ENCODE measurements at places on chromosomes 2 and 18. TPM values are rescaled to one million over a fixed set of nuclear protein-coding genes. Genes with fewer than 3 reads are reported as not detected.

DNA sequence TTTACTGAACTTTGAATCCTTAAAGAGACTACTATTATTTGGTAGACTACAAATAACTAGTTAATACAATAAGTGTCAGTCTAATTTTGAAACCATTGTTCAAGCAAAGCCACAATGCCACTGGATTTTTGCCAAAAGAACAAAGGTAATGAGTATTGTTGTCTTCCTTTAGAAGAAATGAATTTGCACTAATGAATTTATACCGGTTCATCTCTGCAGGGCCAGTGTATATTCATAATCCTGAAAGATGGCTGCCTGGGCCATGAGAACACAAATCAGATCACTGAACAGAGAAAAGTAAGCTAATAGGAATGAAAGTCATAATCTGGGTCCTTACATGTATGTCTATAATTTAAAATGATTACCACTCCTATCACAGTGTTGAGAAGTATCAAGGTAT, 31.2 kb downstream of the GCFC2 start:
- no peak for ATAC-seq

DNA sequence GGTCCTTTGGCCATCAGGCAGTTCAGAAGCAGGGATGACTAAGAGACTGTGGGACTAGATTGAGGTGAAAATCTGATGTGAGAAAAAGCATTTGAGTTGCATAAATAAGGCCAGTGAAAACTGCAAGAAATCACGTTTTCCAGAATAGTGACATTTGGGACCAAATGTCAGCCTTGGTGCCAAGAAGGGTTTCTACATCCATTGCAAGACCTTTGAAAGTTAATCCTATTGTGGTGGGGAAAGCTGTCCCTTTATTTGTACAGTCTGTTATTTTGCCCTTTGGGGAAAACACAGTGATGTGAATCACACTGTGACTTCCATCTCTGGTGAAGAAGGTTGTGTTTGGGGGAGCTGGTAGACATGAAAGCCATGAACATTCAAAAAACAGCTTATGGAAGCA, 153.5 kb upstream of the SIX2 start:
- no peak for ATAC-seq

DNA sequence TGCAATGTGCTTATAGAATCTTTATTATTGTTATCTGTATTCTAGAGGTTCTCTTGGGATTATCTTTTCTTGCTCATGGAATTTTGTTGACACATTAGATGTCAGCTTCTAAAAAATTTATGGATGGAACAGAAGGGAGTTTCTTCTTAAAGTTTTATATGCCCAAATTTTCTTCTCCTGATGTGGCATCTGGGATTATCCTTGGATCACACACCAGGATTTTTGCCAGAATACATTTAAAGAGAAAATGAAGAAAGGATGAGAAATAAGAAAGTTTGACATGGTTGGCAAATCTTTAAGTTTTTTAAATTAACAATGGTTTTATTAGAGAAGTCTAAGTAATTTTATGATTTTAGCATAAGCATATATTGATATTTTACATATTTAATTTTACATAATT, 706.7 kb upstream of the TMEFF2 start:
- ATAC-seq, result no peak

Gene TGIF1
- total RNA-seq, result 94.6 TPM

Gene PROKR1
- total RNA-seq, result not detected

Gene CHRNG
- not detected for total RNA-seq

Gene FOXI3
- not detected for total RNA-seq
